ENCODE measurements at places on chromosomes 3 and 15.
A peak's percentile ranks its signal among the peaks of the same experiment; 100 is the strongest.

- DNase-seq, result peak; percentile 7
These were observed 424.0 kb upstream of the PDZRN3 start for GRCh38 chr3:74048699-74049098.

DNA sequence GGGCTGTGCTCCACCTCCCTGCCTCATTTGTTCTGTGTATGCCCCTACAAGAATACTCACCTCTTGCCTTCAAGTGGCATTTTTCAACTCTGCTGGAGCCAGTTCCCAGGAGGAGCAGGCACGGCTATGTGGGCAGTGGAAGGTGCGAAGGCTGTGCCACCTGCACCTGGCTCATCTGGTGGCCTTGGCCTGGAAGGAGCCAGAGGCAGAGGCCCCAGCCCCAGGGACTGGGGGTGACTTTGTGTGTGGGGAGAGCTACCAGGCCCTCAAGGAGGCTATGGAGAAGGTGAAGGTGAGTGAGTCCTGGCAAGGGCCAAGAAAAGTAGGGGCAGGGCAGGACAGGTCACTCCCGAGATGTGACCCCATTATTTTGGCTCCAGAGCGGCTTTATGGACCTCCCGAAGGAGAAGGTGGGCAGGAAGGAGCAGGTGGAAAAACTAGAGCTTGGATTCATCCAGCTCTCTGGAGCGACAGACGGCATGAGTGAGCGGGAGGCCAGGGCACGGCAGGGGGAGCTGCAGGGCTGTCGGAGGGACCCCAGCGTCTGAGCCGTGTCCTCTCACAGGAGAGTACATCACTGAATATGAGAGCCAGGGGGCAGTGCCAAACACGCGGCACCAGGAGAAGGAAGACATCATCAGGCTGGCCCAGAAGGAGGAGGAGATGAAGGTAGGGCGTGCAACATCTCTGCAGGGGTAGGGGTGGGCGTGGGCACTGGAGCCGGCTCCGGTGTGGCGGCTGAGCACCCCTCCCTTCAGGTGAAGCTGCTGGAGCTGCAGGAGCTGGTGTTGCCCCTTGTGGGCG is 57.3 kb upstream of the UBE2Q2 start:
- peak; percentile 23 for DNase-seq

DNA sequence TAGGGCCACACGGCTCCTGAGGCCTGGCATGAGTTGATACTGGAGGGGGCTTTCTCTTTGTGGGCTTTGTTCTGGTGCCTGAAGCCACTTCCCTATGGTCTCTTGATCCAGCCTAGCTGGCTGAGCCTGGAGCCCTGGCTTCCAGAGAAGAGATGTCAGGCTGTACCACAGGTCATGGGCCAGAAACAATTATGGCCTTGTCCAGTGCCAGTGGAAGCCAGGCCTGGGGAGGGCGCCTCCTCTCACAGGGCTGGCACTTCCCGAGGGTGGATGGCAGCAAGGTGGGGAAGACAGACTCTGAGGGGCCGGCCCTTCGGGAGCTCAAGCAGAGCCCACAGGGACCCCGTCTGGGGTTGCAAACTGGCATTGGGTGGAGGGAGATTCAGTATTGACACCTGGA is 34.9 kb upstream of the ACAD9 start:
- DNase-seq, result no peak

- DNase-seq, result no peak
These were observed 35.6 kb upstream of the SPTSSB start for GRCh38 chr3:161406594-161407555.

DNA sequence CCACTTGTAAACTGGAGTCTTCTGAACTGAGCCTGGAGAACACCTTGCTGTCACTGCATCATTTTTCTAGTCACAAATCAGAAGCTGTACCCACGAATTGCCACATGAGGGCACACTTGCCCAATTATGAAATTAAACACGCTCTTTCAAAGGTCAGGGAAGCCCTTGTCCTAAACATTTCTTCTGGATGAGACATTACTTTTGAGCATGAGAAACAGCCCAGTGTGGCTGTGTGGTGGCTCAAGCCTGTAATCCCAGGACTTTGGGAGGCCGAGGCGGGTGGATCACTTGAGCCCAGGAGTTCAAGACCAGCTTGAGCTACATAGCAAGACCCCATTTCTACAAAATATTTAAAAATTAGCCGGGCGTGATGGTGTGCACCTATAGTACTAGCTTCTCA is 27.5 kb upstream of the CFAP161 start:
- DNase-seq, result peak; percentile 89

- DNase-seq, result no peak
These were observed 60.2 kb downstream of the CACNA1D start for GRCh38 chr3:53554559-53555067.

- DNase-seq, result no peak
These were observed 29.5 kb downstream of the WNT7A start for GRCh38 chr3:13850161-13850945.

GRCh38 chr15:48440084-48440483 is 108.9 kb downstream of the DUT start:
- peak; percentile 91 for DNase-seq

- peak; percentile 18 for DNase-seq
These were observed 13.0 kb upstream of the CACNA2D2 start for GRCh38 chr3:50516440-50516871.

- peak; percentile 85 for DNase-seq
These were observed 90.2 kb downstream of the ARNT2 start for GRCh38 chr15:80494351-80494751.

DNA sequence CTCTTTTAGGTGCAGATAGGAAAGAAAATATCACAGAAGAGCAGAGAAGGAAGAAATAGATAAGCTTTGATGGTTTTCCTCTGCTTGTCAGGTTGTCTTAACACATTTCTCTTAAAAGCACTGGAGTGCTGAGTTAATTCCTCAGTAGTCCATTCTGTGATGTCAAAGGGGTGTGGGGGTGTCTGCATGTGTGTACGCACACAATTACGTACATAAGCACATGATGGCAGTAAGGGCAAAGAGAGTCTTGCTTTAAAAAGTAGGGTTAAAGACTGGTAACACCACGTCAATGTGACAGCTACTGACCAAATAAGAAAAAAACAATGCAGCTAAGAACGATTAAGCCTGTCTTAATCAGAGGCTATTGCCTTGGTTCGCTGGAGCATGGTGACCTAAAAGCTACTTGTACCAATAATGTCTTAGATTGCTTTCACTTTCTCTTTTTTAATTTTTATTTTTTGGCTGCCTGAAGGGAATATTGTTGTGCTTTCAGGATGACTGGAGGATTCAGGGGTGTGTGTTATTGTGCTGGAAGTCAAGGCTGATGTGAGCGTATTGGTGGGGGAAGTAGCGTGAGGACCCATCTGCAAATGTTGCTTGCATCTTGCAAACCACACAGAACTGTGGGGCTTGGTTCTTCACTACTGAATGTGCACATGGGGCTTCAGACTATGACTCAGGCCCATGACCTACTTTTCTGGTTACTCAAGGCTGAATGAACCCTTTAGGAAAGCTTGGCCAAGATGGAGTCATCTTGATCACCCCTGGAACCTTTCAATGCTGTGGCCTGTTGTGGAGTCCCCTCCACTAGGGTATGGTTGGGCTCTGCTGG is 417.8 kb upstream of the TPM1 start:
- DNase-seq, result peak; percentile 56

DNA sequence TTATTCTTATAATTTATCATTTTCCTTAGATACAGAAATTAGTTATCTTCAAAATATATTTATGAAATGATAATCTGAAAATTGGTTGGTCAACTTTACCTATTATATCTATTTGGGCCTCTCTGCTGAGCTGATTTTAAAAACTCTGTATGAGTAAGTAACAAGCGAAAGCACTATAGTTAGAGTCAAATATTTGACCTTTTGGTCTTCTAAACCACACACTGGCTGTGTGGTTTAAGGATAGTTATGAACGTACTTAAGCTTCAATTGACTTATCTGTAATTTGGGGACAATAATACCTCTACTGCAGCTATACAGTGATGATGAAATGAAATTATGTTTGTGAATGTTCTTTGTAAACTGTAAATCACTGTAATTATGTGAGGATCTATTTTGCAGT is 763.9 kb upstream of the GRM7 start:
- no peak for DNase-seq

DNA sequence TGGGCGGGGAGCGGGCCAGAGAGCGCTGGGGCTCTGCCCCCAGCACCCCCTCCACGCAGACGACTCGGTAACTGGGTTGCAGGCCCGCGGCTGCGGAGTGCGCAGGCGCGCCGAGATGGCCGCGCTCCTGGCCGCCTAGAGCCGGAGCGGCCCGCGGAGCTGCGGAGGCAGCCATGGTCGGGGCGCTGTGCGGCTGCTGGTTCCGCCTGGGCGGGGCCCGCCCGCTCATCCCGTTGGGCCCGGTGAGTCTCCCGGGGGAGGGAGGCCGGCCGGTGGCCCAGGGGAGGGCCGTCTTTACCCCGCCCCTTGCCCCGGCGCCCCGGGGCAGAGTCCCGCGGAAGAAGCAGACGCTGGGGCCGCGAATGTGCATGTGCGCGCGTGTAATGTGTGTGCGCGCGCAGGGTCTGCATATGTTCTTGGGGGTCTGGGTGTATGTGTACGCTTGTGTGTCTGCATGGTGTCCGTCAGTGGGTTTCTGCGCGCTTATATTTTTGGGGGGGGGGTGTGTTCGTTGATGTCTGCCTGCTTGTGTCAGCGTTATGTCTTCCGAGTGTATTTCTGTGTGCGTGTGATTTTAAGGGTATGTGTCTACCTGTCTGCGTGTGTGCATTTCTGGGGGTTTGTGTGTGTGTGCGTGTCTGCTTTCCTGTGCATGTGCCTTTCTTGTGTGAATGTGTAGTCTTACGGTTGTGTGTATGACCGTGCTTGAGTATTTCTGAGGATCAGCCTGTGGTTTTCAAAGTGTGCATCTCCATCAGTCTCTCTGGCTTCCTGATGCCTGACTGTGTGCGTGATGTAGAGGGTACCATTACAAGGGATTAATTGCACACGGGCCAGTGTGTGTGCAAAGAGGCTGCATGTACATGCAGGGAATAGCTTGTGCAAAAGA is at the start of gene ABHD14A:
Gene ABHD14A (plus strand): TSS at position 102 of the 889 bp plus-strand sequence. CDS start 72 bp downstream, at position 174.
- DNase-seq, result peak; percentile 68

- DNase-seq, result peak; percentile 88
These were observed 633.9 kb upstream of the TGFBR2 start for GRCh38 chr3:29972320-29972993.

GRCh38 chr15:25901811-25902605 is 38.9 kb upstream of the ATP10A start:
- DNase-seq, result no peak

DNA sequence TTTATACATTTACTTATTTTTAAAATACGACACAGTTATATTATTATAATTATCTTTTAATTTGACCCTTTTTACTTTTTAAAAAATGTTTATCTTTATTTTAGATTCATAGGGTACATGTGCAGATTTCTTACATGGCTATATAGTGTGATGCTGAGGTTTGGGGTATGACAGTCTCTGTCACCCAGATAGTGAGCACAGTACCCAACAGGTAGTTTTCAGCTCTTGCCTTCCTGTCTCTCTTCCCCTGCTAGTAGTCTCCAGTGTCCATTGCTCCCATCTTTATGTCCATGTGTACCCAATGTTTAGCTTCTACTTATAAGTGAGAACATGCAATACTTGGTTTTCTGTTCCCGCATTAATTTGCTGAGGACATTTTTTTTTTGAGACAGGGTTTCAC is 21.8 kb upstream of the KCNMB2 start:
- DNase-seq, result no peak

GRCh38 chr3:41041462-41041861 is 157.8 kb upstream of the CTNNB1 start:
- no peak for DNase-seq

GRCh38 chr15:83158393-83158792 is 49.2 kb downstream of the HDGFL3 start:
- no peak for DNase-seq

DNA sequence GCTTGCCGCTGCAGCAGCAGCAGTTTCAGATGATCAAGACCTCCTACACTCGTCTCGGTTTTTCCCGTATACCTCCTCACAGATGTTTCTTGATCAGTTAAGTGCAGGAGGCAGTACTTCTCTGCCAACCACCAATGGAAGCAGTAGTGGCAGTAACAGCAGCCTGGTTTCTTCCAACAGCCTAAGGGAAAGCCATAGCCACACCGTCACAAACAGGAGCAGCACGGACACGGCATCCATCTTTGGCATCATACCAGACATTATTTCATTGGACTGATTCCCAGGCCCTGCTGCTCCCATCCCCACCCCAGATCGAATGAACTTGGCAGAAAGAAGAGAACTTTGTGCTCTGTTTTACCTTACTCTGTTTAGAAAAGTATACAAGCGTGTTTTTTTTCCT is 17.6 kb downstream of the CALML4 start:
- peak; percentile 92 for DNase-seq

DNA sequence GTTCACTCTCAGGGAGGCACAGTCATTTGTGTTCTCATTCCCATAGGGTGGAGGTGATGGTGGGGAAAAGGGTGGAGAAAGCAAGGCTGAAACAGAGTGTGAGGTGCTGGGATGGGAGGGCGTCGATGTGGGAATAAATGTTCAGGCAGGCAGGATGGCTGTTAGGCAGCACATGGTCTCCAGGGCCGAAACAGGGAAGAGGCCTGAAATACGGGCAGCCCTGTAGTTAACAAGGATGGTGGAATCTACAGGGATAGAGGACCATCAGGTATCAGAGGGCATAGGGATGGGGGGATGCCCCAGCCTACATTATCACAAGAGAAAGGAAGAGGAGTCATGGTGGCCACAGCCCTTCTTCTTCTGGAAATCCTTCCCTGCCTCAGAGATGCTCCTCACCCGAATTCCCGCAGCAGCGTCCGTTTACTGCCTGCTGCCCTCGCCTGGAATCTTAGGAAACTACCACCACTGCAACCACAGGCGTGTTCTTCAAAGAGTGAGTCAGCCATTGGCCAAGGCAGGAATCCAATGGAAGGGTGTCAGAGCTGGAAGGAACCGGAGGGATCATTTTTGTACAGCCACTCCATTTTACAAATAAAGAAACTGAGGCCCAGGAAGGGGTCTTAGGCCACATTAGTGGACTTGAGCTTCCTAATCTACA is 49.7 kb upstream of the POMGNT2 start:
- peak; percentile 90 for DNase-seq

DNA sequence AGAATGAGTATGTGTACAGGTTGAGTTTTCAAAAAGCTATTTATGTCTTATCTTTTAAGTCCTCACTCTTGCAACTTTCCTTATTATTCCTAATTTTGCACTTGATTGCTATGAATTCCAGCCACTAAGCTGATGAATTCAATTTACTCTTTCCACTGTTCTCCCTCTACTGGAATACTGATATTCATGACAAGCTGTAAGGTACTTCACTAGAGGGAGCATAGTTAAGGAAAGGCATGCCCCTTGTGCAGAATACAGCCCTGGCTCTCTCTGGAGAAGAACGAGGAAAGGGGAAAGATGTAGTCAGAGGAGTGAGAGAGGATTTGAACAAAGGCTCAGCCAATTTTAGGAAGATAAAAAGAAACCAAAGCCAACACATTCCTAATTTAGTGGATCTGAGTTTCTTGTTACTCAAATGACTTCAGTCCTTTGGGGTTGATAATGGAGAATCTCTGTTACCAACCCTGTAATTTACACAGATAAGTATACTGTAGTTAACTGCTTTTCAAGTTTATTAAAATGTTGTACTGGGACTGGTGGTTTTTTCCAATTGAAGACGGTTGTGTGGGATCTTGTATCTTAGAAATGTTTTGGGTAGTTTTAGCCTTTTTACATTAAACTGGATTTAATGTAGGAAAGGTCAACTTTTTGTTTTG is 4.0 kb downstream of the SCAANT1 start:
- DNase-seq, result peak; percentile 54

- DNase-seq, result peak; percentile 9
These were observed 70.7 kb upstream of the VEPH1 start for GRCh38 chr3:157573780-157574378.

Measured in choroid plexus epithelial cell (primary cell).